Femur (tissue), 1 donor: ENCODE measurements at places on chromosomes 12 and 14.

GRCh38 chr14:103103461-103104388 is 9.2 kb downstream of the EXOC3L4 start:
- peak; percentile 83 for DNase-seq

DNA sequence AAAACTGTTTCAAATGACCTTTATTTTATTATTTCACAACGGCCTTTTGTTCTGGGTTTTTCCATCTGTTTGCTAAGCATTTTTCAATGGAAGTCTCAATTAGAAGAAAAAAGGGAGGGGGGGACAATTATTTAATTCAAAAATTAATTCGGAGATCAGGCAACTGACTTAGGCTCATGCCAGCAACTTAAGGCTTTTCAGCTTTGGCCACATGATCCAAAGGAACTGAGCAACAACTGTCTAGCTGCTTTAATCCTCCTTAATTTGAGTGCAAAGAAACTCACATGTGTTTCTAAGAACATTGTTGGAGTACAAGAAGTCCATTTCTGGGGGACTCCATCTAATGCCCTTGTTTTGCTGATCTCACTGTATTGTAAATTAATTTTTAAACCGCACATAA is 188.0 kb downstream of the EXOC5 start:
- DNase-seq, result no peak

DNA sequence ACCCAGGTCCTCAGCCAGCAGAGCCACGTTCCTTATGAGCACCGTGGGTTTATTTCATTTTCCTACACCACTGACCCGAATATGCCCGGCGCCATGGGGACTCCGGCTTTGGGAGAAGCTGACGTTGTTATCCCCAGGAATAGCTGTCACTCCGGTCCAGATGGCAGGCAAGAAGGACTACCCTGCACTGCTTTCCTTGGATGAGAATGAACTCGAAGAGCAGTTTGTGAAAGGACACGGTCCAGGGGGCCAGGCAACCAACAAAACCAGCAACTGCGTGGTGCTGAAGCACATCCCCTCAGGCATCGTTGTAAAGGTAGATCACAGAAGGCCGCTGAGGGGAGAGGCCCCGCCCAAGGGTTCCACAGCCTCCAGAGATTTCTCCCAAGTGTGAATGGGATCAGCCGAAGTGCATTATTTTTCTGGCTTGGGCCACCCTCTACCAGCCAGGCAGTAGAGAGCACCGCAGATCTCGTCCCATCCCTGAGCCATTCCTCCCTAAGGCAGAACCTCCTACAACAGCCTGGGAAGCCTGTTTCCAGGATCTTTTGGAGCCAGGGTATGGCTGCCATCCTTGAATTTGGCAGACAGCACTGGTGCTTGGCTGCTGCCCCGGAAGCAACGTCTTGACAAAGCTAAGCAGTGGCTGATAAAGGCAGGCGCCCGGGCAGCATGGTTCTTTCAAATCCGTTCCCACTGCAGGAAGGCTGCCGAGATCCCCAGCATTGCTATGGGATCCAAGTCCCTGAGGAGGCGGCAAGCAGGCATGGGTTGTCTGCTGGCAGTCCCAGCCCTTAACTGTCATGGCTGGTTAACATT is 17.8 kb downstream of the CDK2AP1 start:
- DNase-seq, result no peak

DNA sequence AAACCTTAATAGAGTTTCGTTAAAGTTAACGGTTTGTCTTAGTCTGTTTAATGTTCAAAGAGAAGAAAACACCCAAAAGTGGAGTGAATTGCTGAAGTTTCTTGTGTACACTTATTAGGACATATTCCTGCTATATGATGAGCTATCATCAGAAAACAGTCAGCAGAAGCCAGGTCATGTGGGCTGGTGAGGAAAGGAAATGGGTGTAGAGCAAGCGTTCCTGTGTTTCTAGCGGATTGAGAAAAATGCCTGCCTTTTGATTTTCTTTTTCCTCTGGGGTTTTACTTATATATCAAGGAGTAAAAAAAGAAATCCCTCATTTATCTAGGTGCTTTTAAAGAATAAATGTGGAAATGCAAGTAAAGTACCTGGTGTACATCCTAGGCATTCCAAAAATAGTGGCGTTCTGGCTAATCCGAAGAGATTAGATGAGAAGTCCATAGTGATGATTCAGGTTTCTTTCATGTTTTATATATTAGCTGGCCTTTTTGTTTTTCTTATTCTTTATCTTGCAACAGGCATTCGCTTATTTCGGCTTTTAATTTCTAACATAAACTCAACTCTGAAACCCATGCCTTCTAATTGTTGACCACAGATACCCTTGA is 50.7 kb downstream of the FLRT2 start:
- no peak for DNase-seq

- DNase-seq, result no peak
Measured at GRCh38 chr14:29191092-29191491, 424.5 kb downstream of the FOXG1 start.
